ENCODE measurements at places on chromosomes 4 and X.

GRCh38 chr4:82275431-82276331, 98.1 kb downstream of the HNRNPD start:
- no peak for DNase-seq

- no peak for DNase-seq
Measured at GRCh38 chr4:152247271-152247975, 288.5 kb downstream of the FBXW7 start.

DNA sequence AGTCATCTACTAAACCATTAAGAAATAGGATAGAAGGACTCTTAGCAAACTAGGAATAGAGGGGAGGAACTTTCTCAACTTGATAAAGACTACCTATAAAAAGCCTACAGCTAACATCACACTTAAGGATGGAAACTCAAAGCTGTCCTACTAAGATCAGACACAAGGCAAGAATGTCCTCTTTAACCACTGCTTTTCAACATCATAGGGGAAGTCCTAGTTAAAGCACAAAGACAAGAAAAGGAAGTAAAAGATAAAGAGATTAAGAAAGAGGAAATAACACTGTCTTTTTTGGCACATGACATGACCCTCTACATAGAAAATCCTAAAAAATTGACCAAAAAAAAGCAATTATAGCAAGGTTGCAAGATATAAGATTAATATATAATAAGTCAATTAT, 136.6 kb downstream of the FBXW7 start:
- DNase-seq, result no peak

DNA sequence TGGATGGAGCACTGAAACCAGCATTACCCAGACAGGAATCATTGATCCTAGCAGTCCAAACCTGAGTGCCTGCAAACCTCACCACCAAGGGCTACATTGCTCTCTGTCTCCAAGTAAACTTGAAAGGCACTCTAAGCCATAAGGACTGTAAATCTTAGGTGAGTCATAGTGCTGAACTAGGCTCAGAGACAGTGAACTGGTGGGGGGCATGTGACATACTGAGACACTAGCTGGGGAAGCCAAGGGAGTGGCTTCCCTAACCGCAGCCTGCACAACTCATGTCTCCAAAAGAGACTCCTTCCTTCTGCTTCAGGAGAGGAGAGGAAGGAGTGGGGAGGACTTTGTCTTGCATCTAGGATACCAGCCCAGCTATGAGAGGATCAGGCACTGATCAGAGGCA, 235.5 kb upstream of the ACTRT1 start:
- DNase-seq, result no peak

GRCh38 chr4:2174061-2174460, 67.9 kb downstream of the HAUS3 start:
- DNase-seq, result no peak

GRCh38 chr4:16896881-16897750, 1.3 kb downstream of the LDB2 start:
- DNase-seq, result no peak

Data from stimulated activated CD4-positive, alpha-beta T cell treated with anti-CD3 and anti-CD28 coated beads, Interleukin-15, amount 100 ng/mL, for 48 hours (primary cell).